ENCODE measurements at places on chromosomes 6 and 20.

GRCh38 chr6:169803271-169803811 lies 51.9 kb downstream of the ERMARD start:
- no peak for DNase-seq

DNA sequence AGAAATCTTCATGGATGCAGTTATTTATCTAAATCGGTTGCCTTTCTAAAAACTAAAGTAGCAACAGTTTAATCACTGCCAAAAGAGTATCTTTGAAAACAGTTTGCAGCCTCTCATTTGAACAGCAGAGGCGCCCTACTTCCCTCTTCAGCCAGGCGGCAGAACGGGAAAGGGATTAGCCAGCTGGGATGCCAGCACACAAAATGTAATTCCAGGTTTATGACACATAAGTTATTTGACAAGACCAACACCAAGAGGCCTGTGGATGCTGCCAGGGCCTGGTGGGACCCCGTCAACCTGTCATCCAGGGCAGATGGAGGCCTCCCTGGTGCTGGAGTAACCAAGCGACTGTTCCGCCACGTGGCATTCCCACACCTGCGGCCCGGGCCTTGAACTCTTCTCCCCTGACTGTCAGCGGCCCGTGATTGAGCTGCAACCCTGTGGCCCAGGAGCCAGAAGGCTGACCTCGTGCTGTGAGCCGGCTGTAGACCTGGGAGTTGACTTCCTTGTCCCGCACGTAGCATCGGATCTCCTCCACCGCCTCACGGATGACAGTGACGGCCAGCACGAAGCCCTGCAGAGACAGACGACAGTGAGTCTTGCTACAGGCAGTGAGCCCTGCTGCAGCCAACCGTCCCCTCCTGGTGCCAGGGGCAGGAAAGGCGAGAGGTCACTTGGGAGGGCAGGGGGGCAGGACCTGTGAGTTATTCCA lies 55.5 kb downstream of the ATP9A start:
- peak; percentile 49 for DNase-seq

DNA sequence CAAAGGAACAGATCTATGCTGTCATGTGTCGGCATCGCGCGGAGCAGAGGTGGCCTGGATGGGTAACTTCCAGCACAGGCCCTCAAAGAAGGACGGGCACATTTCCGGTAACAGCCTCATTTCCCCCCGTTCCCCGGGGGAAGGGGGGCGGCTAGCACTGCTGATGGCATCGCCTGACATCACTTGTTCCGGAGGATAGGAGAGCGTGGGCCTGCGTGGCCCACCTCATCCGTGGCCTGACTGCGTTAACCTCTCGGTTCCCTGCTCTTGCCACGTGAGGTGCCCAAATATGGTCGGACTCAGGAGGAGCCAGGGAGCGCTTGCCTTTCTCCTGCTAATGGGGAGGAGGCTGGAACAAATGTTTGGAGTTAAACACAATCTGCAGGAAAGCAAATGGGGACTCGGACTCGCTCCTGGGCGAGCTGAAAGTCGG lies at the start of gene AKAP12:
TSS of gene AKAP12 (plus strand) at position 365 of the 433 bp plus-strand sequence. CDS start 596 bp downstream, outside the sequence.
- DNase-seq, result peak; percentile 67

GRCh38 chr20:38023181-38024001 lies 9.9 kb downstream of the TTI1 start:
- DNase-seq, result peak; percentile 76

- DNase-seq, result no peak
Observed at GRCh38 chr6:169883316-169883715, 131.9 kb downstream of the ERMARD start.

DNA sequence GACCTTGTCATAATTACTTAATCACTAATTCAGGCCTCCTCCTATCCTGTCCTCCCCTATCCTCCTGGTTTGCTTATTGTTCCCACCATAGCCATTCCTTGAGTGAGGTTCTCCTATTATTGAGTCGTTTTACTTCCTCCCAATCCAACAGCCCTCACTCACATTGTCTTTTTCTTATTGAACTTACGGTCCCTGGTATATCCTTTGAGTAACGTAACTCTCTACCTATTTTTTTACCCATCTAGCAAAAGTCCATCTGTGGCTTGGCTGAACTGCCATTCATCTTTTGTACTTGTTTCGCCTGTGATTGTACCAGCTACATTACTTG lies 43.1 kb downstream of the DEK start:
- no peak for DNase-seq

DNA sequence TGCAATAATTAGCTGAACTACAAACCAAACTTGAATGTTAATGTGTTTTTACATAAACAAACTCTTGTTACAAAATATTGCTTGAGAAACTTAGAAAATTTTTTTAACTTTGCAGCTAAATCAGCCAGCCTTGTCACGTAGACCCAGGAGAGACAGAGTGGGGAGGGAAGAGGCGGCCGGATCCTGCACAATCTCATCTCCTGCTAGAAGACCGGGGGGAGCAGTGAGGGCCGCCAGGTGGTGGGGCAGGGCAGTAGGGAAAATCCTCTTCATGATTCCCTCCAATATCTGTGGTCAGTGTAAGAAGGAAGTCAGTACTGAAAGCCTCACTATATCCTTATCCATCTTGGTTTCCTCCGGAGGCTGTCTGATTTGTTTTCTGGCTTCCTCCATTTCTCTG lies 193.3 kb downstream of the PACRG start:
- no peak for DNase-seq

GRCh38 chr6:108574457-108575141 lies 13.9 kb downstream of the FOXO3 start:
- DNase-seq, result no peak

- DNase-seq, result no peak
Observed at GRCh38 chr6:169692516-169692915, 9.3 kb downstream of the WDR27 start.

- no peak for DNase-seq
Observed at GRCh38 chr6:161696801-161697200, 422.9 kb upstream of the AGPAT4 start.

DNA sequence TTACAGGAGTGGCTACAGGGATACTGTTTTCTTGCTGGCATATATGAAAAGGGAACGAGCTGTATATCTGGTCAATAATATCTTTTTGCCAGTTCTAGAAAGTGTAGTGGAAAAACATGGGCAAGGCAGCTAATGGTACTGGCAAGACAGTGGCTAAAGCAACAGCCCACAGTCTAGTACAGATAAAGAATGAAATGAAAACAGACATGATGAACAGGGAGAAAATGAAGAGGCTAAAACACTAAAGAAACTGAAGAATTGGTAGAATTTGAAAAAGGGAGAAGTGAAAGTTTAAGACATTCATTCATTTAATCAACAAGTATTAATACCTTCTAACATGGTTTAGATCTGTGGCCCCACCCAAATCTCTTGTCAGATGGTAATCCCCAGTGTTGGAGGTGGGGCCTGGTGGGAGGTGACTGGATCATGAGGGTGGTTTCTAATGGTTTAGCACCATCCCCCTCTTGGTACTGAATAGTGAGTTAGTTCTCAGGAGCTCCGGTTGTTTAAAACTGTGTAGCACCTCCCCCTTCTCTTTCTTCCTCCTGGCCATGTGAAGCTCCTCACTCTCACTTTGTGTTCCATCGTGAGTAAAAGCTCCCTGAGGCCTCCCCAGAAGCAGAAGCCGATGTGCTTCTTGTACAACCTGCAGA lies 18.1 kb downstream of the FAM184A start:
- no peak for DNase-seq

DNA sequence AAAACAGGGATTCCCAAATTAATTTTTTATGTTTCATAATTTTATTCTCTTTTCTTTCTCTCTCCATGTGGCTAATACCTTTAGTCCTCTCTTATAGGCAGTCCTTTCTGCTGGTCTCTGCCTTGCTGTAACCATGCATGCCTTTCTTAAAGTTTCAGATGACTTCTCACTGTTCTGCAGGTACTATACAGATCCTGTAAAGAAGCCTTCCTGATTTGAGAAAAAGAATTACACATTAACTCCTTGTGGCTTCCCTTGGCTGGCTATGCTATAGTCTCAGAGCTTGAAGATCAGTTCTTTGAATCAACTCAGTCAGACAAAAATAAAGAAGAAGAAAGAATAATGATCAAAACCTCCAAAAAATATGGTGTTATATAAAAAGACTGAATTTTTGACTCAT lies 7.3 kb upstream of the GPR63 start:
- no peak for DNase-seq

- no peak for DNase-seq
Observed at GRCh38 chr6:134727081-134727480, 222.8 kb downstream of the ALDH8A1 start.

GRCh38 chr20:17655865-17656479 lies 26.1 kb downstream of the RRBP1 start:
- DNase-seq, result no peak

GRCh38 chr6:42315991-42316970 lies 98.6 kb upstream of the MRPS10 start:
- peak; percentile 98 for DNase-seq

DNA sequence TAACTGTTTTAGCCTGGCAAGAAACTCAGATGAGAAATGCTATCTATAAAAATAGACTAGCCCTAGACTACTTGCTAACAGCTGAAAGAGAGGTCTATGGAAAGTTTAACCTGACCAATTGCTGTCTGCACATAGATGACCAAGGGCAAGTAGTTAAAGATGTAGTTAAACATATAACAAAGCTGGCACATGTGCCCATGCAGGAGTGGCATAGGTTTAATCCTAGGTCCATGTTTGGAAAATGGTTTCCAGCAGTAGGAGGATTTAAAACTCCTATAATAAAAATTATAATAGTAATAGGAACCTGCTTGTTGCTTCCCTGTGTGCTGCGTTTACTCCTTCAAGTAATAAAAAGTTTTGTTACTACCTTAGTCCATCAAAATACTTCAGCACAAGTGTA lies 51.2 kb upstream of the ADGRF4 start:
- DNase-seq, result no peak

- DNase-seq, result no peak
Observed at GRCh38 chr20:36320261-36320897, 14.2 kb downstream of the DLGAP4 start.

GRCh38 chr20:59314997-59315396 lies 14.6 kb downstream of the EDN3 start:
- DNase-seq, result no peak

DNA sequence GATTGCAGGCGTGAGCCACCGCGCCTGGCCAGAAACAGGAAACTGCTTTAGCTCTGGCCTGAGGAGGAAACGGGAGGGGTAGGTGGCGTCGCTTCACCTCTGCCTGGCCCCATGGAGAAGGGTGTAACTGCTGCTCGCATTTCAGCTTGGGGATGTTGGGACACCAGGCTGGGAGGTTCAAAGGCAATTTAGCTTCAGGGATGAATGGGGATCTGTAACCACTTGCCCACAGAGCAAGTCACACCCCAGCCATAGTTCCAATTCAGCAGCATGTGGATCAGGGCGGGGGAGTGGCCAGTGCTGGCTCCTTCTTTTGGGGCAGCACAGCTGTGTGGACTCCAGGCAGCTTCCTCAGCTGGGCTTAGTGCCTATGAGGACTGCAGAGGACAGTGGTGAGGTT lies 34.8 kb upstream of the NUP153 start:
- DNase-seq, result no peak

DNA sequence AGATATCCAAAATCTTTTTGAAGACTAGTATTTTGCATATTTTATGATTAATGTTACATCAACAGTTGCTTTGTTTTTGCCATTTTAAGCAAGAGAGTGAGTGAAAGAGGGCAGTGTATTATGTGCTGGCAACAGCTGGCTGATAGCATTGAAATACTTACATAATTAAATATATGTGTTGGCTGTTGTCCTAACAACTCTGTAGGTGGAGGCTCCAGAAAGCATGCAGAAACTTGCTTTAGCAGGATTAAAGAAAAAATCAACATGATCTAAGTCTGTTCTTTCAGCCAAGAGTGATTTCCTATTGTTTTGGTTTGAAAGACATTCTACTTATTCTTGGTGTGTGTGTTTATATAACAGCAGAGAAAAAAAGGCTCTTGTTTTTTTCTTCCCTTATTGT lies 127.5 kb downstream of the CDKAL1 start:
- DNase-seq, result peak; percentile 63

DNA sequence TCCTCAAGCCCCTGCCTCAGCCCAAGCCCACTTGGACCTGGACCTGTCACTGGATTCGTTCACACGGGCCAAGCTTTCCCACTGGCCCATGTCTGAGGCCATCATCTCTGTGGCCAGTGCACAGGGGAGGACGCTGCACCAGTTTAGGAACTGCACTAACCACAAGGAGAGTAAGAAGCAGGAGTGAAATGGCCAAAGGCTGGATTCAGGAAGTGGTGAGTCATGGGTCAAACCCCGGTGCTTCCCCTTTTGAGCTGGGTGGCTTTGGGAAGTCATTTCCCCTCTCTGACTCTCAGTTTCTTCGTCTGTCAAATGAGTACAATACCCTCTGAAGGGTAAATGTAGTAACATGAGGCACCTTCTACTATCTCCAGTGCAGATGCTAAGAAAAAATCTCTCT lies 87.9 kb downstream of the CD40 start:
- peak; percentile 70 for DNase-seq

DNA sequence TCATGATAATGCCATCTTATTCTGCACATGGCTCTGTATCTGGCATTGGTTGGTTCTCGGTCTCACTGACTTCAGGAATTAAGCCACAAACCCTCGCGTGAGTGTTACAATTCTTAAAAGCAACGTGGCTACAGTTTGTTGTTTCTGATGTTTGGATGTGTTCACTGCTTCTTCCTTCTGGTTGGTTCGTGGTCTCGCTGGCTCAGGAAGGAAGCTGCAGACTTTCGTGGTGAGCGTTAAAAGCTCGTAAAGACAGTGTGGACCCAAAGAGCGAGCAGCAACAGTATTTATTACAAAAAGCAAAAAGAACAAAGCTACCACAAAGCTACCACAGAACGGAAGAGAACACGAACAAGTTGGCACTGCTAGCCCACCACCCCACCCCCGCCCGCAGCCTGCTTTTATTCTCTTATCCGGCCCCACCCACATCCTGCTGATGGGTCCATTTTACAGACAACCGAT lies 51.1 kb downstream of the MYLIP start:
- DNase-seq, result no peak

- peak; percentile 65 for DNase-seq
Observed at GRCh38 chr20:5181958-5182357, 55.1 kb downstream of the CDS2 start.

DNA sequence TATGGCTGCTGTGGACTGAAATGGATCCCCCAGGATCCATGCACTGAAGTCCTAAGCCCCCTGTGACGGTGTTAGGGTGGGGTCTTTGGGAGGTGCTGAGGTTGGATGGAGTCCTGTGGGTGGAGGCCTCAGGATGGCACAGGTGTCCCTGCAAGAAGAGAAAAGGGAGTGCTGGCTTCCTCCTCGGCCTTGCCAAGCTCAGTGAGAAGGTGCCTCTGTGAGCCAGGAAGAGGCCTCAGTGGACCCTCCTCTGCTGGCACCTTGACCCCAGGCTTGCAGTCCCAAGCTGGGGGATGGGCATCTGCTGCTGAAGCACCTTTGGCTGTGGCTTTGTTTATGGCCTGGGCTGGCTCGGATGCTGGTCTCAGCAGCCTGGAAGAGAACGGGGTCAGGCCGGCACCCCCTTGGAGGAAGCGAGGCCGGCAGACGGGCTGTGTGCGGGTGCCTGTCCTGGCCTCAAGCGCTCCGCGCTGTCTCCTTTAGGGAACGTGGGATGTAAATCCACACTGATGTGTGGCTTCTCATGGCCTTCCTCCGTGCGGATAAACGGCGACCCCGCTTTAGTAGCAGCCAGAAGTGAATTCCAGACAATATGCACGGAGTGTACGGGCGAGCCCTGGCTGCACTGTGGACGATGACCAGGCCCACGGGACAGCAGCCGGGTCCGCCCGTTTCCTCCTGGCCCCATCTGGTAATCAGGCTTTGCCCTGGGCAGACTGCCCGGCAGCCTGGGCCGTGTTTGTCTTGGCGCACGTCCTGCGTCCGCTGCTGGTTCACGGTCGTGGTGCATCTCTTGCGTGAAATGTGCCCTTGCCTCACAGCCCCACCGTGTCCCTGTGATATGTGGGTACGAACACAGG lies 182.6 kb downstream of the ERMARD start:
- DNase-seq, result no peak

GRCh38 chr6:90160013-90160412 lies 136.6 kb downstream of the BACH2 start:
- DNase-seq, result no peak

- no peak for DNase-seq
Observed at GRCh38 chr6:163226836-163227485, 187.6 kb upstream of the QKI start.
